ENCODE measurements at places on chromosomes 11 and 22.

- no peak for DNase-seq
Measured at GRCh38 chr22:36858966-36859365, 1.8 kb upstream of the NCF4 start.

DNA sequence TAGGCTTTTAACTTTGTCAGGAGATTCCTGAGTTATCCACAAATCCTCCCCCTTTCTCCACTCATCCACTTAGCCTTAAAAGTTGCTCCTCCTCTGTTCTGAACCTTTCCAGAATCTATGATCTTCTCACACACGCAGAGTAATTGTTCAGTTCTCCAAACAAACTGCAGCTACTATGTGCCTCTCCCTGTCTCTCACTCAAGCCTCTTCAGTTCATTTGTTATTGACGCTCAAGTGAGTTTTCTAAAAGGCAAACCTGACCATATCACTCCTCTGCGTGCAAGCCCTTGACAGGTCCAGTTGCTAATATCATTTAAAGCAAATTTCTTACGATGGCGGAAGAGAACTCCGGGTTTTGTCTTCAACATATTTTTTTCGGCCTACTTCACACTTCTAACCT is 1169.7 kb upstream of the TENM4 start:
- DNase-seq = no peak

DNA sequence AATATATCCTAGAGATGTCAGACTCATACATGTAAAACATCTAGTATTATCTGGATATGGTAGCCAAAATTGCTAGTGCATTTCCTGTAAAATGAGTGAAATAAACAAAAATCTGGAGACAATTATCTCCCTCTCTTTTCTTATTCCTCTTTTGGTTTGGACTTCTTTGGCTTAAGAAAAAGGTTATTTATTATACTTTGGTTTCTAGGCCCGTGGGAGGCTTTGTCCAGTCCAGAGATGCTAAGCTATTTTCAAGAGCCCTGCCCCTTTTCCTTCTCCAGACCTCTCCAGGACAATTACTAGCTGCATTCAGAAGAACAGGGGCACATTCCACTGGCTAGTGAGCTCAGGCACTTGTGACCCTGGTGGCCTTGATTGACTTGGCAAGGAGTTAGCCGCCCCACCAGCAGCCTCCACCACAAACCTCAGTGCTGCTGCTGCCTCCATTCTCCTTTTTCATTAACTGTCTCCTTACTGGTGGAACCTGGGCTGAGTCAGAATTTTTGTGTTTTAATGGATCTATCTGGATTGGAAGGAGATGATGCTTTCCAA is 747.3 kb upstream of the TENM4 start:
- no peak for DNase-seq

DNA sequence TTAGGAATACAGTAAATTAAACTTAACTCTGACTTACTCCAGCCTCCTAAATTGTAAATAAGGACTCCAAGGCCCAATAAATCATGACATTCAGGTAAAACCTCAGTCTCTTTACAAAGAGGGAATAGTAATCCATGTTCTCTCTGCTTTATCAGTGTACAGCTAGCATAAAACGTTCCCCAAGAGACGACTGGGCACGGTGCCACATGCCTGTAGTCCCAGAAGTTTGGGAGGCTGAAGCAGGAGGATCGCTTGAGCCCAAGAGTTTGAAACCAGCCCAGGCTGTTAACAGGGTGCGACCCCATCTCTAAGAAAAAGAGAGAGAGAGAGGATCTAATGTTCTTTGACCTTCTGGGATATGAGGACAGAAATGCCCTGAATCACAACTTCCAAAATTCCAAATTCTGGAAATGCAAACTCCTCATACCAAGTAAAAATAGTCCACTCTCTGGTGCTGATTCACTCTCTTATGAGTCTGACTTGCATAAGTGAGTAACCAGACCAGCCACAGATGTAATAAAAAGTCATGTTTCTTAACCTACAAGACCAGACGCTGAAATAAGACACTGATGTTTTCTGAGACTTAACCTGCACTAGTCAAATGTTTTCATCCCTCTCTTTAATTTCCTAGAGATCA is 25.5 kb downstream of the NNMT start:
- no peak for DNase-seq

DNA sequence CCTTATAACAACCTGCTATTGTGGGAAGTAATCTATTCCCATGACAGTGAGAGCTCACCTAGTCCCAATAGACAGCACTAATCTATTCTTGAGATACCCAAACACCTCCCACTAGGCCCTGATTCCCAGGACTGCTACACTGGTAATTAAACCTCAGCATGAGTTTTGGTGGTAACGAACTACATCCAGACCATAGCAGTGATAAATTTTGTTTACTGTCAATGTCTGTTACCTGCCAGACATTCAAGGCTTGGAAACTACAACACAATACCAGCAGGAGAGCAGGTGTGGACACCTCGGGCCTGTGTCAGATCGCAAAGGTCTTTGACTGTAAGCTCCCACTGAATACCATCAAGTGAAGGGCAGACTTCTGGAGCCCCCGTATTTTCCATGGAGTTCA is 187.1 kb downstream of the ARHGAP42 start:
- no peak for DNase-seq

DNA sequence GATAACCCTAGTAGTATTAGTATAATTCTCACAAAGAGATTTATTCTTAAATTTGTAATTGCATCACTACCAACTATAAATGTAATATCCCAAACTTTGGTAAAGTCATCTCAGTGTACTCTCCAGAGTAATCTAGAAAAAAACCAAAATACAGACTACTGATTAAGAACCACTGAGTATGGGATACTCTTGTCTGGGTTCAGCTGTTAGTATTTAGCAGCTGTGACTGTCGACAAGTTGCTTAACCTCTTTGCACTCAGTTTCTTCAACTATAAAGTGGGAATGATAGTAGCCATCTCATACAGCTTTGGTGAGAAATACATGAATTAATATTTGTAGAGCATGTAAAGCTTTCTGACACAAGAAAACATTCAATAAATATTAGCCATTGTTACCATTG is 35.3 kb downstream of the C11orf65 start:
- DNase-seq = no peak

GRCh38 chr22:20008221-20008995 is 8.2 kb downstream of the ARVCF start:
- no peak for DNase-seq

DNA sequence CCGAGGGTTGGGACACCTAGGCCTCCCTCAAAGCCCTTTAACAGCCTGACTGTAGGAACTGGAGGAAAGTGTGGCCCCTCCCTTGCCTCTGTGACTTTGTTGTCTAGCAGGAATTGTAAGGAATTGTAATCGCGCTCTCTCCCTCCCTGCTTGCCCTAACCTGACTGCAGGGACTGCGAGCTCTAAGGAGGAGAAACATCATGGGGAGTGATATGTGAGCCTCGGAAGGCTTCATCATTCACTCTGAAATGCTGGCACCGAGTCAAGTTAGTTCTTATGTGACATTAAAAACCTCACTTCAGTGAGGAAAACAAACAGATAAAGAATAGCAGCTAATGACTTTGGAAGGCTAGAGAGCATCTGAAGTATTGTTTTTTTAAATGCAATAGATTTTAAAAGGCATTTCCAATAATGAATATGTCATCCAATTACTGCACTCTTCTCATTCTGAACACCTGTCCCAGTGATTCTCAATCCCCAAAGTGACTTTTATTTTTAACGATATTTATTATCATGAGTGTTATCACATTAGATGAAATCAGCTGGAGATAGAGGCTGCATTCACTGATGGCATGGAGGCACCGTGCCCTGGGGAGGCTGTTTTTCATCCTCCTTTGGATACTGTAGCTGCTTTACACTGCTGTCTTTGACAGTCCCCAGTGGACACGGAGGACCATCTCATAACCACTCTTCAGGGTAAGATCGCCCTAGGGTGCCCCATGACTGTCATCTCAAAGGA is 58.5 kb upstream of the NTM start:
- no peak for DNase-seq

DNA sequence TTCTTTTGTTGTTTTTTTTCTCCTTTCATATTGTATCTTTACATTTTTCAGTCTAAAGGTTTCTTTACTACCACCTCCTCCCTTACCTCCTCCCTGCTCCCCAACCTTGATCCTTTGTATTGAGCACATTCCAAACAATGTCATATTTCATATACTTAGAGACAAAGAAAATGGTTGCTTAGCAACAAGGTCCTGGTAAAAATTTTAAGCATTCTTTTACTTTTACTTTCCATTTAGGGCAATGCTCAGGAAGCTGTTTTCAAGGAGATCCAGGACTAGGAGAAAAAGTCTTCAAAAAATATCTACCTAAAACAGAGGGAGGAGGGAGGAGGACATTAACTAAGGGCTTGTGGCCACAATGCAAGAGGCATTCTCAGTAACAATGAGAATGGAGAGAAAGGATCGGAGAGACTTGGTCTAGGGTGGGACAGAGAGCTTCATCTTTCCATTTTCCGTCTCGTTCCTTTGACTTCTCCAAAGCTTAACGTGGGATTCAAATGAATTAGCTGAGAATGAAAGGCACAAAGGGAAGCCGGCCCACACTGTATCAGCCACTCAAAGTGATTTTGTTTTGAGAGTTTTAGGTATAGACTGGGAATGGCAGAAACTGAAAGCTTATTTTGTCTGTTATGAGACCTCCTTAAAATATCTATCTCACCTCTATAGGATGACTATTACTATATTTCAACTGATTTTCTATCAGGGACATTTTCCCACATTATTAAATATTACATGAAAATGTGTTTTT is 455.7 kb downstream of the RAB38 start:
- DNase-seq = no peak

GRCh38 chr22:50506611-50507420 is 686 bp downstream of the LMF2 start:
- DNase-seq = no peak

GRCh38 chr11:96990914-96991313 is 601.1 kb downstream of the JRKL start:
- no peak for DNase-seq

- no peak for DNase-seq
Measured at GRCh38 chr22:24051568-24051967, 40.5 kb downstream of the CABIN1 start.

- DNase-seq = no peak
Measured at GRCh38 chr11:13861411-13861810, 101.1 kb upstream of the SPON1 start.

- DNase-seq = no peak
Measured at GRCh38 chr11:31645747-31646146, 136.2 kb downstream of the ELP4 start.

- no peak for DNase-seq
Measured at GRCh38 chr11:16898274-16898985, 115.8 kb downstream of the PLEKHA7 start.

- no peak for DNase-seq
Measured at GRCh38 chr11:85823816-85824215, 12.9 kb upstream of the SYTL2 start.

GRCh38 chr11:69217276-69218105 is 61.8 kb downstream of the SMIM38 start:
- no peak for DNase-seq

All from activated naive CD8-positive, alpha-beta T cell treated with anti-CD3 and anti-CD28 coated beads, Interleukin-2, amount 50 U/mL, for 16 hours (primary cell).